Anterior cingulate cortex (tissue), 58 donors: ENCODE measurements at places on chromosomes 12 and 14.
A peak's percentile ranks its signal among the peaks of the same experiment; 100 is the strongest.

DNA sequence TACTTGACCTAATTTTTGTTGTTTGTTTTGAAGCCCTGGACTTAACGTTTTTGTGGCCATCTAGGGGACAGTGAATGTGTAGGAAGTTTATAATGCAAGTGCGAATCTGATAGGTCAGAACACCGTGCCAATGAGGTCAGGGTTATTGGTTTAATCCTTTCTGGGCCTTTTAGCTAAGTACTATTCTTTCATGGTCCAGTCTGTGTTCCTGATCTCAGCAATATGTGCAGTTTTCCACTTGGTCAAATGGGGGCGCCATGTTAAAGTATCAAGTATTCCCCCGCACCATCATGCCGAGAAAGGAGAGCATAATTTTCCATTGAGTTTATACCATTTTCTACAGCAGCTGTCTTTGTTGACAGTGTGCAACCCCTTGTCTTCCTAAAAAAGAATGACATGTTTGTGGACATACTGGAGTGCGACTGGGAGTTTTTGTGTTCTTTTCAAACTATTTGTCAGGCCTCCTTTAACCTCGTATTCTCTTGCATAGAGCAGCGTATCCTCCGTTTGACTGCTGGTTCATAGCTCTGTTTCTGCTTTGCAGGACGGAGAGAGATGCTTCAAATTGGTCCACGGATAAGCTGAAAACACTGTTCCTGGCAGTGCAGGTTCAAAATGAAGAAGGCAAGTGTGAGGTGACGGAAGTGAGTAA, 1.3 kb downstream of the AHSA1 start:
- peak; percentile 49 for DNase-seq

DNA sequence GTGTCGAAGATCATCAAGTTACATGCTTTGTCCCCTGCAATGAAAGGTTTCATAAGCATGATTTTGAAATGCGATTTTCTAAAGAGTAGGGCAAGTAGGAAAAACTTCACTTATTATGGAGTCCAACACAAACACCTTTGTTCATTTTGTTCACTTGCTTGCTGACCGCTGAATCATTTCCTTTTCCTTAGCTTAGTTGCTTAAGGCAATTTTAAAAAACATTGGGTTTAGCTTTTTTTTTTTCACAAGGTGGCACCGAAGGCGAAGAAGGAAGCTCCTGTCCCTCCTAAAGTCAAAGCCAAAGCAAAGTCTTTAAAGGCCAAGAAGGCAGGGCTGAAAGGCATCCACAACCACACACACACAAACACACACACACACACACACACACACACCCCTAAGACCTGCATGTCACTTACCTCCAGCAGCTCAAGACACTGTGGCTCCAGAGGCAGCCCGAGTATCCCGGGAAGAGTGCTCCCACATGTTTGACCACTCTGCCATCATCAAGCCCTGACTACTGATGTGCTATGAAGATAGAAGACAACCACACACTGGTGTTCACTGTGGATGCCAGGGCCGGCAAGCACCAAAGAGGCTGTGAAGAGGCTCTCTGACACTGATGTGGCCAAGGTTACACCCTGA, 11.4 kb downstream of the MANSC1 start:
- no peak for DNase-seq

DNA sequence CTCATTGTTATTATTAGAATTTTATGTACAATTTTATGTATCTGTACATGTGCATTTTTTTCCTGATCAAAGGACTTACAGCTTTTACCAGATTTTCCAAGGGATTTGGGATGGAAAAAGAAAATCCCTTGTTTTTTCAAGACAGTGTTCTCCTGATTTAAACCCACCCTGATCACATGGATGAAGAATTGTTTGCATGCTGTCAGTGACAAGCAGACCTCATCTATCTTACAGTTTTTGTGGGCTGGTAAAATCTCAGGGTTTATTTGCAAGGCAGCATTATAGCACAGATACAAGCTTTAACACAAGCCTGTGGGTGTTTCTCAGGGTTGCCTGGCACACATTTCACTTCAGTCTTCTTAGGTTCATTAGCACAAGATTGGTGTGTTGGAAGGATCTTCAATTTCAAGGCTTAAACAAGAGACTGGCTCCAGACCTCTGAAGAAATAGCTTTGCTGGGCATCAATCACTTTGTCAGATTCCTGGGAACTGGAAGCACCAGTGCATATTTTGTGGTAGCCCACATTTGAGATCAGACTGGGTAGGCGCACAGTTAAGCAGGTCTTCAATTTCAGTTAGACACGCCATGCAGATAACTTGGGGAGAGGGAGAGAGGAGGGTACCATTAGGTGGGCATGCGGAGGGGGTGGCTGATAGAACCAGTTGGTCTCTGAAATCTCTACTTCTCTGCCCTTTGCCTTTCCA, 118.0 kb downstream of the TBX5 start:
- DNase-seq: no peak

- DNase-seq: no peak
Observed at GRCh38 chr14:79597566-79597965, 613.7 kb downstream of the DIO2 start.

GRCh38 chr12:55767156-55767555, 24.2 kb downstream of the GDF11 start:
- DNase-seq: no peak

GRCh38 chr12:40701756-40702155, 9.5 kb downstream of the CNTN1 start:
- no peak for DNase-seq

- DNase-seq: no peak
Observed at GRCh38 chr12:2754208-2754607, 40.6 kb upstream of the FKBP4 start.

DNA sequence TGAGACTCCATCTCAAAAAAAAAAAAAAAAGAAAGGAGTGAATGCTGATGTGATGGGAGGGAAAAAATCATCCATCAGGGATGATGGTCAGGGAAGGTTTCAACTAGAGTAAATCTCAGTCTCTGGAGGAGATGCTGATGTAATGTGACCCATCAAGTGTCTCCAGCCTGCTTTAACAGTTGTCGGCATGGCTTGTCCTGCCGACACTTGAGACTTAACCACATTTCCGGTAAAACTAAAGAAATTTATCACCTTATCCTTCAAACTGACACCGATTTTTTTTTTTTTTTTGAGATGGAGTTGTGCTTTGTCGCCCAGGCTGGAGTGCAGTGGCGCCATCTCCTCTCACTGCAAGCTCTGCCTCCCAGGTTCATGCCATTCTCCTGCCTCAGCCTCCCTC, 21.5 kb upstream of the ANAPC5 start:
- DNase-seq: no peak

DNA sequence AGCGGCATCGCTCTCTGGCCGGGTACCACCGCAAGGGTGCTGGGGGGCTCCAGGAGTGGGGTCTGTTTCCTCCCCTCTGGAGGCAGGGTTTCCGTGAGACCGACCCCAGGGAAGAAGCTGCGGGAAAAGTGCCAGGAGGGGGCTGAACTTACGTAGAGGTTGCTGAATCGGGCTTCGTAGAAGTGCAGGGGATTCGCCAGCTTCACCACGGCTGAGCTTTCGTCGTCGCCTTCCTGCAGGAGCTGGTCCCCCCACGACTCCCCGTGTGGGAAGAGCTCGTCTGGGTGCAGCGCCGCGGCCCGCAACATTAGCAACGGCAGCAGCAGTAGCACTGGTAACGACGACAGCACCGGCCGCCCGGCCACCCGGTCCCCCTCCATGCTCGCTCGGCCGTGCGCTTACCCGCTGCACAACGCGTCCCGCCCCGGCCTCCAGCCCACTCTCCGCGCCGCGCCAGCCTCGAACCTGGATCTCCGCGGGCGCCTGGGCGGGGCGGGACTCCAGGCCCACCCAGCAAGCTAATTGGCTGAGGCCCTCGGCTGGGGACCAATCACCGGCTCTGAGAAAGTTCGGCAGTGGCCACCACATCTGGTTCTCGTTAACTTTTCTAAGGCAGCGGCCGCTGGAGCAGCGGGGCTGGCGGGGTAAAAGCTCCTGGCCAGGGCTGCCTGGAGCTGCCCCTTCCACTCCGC, at the start of gene NID2:
Gene NID2 (minus strand): TSS at position 445 of the 692 bp plus-strand sequence. CDS start 65 bp downstream, at position 380.
- peak; percentile 14 for DNase-seq

DNA sequence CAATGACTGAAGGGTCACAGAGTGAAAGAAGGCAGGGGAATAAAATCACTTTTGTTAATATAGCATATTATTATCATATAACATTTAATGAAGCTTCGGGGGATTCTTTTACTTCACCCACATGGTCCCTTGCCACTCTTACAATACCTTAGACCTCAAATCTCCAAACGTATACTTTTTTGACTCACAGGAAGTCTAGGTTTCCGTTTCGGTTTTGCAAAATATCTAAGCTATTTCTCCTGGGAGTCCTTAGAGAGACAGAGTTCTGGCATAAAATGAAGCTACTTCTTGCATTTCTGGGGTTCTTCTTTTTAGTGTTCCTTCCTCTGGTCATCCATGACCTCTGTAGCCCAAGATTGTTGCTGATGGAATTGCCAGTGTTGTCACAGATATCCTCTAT, 590.5 kb upstream of the ATP2B1 start:
- DNase-seq: no peak

DNA sequence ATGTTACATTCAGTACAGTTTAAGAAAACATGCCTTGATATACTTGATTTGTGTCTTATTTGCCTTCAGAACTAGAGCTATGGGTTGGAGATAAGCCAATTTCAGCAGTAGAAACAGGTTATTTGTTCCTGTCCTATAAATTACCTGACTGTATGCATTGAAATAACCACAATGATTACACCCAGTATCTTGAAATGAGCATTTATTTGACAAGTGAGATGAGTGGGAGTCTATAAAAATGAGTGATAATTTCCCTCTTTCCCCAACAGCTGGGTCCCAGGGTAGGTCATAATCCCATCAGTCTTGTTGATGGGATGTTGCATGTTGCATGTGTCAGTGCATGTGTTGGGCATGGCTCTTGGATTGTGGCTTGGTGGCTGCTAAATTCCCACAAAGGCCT, 3.7 kb downstream of the TAS2R42 start:
- no peak for DNase-seq

DNA sequence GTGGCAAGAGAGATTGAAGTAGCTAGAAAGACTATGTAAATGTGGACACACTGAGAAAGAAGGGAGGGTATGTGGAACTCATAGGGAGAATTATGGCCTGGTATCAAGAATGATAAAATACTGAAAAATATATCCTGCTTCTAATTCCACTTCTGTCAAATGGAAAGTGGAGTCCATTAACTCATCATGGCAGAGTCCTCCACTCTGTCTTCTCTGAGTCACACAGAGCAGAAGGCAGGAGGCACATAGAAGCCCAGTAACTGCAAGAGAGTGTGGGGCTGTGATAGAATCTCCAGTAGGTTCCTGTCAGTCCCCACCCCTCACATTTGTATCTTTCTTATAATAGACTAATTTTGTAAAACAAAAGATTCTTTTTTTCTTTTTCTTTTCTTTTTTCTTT, 223.7 kb downstream of the AKAP6 start:
- no peak for DNase-seq

DNA sequence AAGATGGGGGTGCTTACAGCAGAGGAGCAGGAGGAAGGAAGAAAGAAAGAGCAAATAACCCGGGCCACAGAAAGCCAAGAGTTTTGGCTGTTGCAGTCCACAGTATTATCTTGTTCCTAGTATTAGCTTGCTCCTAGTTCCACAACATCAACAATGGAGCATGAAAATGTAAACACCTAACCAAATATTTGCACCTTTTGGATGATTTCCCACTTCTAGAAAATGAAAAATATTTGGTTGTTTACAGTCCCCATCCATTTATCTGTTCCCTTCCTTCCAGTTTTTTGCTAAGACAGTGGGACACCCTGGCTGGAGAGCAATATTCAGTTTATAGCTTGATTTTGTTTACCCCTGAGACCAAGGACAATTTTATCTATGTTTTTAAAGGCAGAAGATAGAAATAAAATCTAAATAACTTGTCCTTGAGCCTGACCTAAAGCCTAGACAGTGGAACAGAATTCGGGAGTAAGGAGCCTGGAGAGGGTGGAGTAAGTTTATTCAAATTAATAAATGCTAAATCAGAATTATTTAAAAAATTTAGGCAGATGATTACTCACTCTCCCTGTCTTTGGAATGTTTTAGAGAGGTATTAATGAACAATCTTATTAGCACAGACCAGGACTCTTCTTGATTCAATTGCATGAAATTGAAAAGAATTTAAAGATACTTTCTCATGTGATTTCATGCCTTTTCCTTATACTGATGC, 51.6 kb downstream of the RESF1 start:
- no peak for DNase-seq

DNA sequence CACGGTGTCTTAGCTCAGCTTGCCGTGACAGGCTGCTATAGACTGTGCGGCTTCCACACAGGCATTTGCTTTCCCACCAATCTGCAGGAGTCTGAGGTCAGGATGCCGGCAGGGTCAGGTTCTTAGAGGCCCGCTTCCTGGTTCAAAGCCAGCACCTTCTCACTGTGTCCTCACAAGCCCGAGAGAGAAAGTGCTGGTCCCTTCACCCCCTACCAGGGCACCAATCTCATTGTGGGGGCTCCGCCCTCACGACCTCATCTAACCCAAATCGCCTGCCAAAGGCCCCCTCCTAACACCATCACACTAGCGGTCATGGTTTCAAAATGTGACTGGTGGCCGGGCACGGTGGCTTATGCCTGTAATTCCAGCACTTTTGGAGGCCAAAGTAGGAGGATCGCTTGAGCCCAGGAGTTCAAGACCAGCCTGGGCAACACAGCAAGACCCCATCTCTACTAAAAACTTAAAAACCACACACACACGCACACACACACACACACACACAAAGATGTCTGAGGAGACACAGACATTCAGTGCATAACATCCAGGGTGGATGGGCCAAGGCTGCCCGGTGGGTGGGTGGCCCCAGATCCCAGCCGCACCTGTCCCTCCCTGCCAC, 26.8 kb downstream of the MMP17 start:
- DNase-seq: no peak

GRCh38 chr12:86903159-86903558, 647.0 kb upstream of the MGAT4C start:
- no peak for DNase-seq

DNA sequence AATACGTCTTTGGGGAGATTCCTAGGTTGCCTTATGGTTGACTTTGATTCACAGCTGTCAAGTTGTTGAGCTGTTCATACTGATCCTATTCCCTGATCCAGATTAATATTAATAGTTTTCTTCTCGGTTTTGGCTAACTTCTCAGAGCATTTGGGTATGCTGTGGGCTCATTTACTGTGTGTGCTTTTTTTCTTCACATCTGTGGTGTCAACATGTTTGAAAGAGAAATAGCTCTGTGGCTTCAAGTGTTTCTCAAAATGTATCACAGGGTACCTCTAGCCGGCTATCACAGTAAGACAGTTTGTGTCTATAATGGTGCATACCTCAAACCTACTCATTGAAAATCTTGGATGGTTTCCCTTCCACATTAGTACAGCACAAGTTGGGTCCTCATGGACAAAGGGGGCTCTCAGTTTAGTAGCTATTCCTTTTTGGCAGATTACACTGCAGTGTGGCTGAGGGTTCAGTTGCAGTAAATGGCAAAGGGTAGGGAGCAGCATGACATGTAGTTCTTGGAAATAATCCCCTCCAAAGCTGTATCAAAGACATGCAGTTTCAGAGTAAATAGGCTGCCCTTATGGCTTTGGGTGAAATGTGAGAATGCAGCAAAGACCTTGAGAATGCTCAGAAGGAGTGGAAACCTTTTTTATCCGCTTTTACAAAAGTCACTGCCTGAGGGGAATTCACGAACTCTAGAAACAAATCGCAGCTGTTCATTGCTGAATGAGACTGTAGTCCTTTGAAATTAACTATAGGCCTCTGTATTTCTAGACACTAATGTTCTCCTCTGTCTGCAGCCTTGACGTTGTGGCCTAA, 102.4 kb upstream of the ATF1 start:
- DNase-seq: no peak

- DNase-seq: no peak
Observed at GRCh38 chr12:21604245-21605101, at the start of gene GYS2. Gene GYS2, minus strand, starts transcription at chr12:21604847. Its CDS starts 255 bp downstream, at chr12:21604592.

- no peak for DNase-seq
Observed at GRCh38 chr12:122024132-122024785, 2.6 kb downstream of the BCL7A start.

GRCh38 chr14:72640911-72641485, 252.9 kb downstream of the DPF3 start:
- no peak for DNase-seq
